ENCODE measurements at places on chromosomes 5 and 9.

DNA sequence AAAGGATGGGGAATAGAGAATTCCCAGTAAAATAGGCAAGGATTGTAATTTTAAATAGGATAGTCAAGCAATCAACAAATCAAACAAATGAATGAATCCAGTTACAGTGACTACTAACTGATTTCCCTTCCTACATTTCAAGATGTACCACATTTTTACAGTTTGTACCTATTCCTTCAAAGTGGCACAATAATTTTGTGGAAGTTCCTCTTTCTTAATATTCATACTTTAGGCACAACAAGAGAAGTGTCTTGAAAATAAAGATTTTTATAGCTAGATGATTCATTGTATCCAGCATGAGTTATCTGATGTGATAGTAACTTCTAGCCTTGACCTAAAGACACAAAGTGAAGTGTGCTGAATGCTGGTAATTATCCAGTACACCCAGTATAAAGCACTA, 122.2 kb upstream of the ACOT12 start:
- no peak for DNase-seq

- no peak for DNase-seq
Measured at GRCh38 chr9:38337181-38337580, 55.3 kb upstream of the ALDH1B1 start.

DNA sequence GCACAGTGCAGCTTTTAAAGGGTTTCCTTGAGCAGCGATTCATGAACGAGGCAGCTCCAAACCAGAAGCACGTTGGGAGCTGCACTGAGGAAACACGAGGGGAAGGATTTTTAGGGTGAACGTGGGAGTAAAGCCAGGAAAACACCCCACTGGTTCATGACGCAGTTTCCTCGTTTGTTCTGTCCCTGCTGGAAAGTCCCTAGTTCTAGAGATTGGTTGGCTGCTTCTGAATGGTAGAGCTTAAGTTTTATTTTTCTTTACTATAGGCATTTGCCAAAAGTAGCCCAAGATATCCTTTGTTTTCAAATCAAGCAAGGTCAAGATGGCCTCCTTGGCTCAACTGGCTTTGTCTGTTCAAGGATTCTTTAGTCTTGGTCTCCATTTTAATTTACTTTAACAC, 116.5 kb upstream of the CACNA1B start:
- DNase-seq = no peak

- DNase-seq = peak; percentile 5
Measured at GRCh38 chr9:76987594-76988200, 31.8 kb upstream of the FOXB2 start.

DNA sequence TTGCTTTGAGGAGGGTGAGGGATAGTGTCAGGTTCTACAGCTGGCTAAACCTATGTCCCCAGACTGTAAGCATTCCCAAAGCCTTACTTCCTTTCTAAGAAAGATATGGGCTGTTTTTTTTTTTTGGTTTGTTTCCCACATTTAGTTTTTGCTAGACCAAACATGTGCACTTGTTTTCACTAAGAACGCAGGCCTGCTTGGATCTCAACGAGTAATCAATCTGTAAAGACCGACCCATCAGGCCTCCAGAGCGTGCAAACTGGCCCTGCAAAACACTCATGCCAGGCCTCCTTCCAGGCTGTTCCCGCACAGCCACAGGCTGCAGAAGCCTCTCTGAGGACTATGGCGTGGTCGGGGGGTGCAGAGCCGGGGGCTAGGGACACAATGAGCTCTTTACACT, 304.8 kb upstream of the PANK3 start:
- no peak for DNase-seq

DNA sequence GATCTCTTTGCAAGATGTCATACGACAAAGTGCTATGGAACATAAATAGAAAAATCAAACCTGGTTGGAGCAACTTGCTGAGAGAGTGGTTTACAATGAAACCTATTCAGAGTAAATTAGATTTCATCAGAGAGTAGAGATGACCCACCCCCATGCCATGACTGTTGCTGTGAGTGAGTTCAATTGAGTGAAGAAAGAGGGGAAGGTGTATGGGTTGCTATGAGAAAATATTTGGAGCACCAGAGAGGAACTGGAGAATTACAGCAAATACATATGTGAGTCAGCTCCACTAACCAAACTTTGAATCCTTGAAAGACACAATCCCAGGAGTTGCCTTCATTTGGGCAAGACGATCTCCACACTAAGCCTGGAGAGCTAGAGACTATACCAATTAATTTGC, 217.2 kb downstream of the RFX3 start:
- DNase-seq = no peak

GRCh38 chr9:69168709-69169217, 5.3 kb upstream of the TJP2 start:
- DNase-seq = no peak

DNA sequence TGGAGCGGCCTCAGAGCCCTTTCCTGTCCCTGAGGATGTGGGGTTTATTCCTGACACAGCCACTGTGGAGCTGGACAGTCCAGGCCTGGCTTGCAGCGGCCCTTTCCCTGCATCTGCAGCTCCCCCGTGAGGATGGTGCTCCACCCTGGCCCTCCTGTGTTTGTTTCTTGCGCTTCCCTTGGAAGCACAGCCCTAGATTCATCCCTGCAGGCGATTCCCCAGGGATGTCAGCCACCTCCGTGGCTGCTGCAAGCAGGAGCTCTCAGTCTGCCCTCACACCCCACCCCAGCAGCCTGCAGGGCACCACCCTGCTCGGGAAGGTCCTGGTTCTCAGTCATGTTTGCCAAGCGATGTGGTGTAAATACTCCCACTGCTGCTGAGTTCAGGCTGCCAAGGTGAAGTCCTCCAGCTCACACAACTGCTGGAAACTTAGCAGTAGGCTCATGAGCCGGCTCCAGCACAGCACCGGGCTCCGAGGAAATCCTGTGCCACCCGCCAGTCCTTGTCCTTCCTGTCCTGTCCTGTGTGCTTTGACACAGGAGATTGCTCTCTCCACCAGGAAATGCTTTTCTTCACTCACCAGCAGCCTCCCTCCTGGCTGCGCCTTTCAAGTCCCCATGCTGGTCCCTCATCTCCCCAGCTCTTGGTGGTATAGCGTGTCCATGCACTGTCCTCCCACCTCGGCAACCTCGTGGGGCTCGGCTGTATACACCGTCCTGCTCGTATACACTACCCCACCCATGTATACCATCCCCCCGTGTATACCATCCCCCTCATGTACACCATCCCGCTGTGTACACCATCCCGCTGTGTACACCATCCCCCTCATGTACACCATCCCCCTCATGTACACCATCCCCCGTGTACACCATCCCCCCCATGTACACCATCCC, 16.2 kb downstream of the ROPN1L start:
- no peak for DNase-seq

DNA sequence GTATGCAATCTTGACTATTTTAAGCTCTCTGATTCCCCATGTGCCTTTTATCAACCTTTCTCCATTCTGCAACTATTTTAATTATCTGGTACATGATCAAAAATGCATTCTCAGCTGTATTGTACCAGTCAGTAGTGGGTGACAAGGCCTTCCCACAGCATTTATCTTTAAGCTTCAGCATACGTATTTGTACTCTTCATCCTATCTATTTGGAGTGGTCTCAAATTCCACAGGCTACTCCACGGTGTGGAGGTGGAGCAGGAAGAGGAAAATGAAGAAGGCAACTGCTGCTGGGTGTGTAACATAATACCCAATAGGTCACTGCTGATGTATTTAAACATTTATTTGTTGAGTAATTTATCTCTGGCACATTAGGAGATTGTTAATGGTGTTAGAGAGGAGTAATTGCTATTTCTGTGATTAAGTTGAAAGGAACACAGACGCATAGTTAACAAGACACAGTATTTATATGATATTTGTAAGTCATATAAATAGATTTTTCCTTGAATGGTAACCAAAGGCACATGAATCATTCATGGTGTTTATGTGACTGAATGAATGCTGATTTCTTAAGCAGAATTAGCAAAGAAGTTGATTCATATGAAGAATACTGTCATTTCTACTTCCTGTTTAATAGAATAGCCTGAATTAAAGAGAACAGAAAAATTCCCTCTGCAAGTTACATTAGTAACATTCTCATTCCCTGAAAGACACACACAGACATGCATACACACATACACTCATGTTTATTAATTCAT, 153.8 kb upstream of the NR3C1 start:
- DNase-seq = peak; percentile 6

- no peak for DNase-seq
Measured at GRCh38 chr9:93024986-93025630, 33.4 kb upstream of the SUSD3 start.
